Mesangial cell (primary cell): ENCODE measurements at places on chromosomes 13 and 19. TPM values are rescaled to one million over a fixed set of nuclear protein-coding genes. Genes with fewer than 3 reads are reported as not detected.

Gene PNMA8A
- 4.1 and 14.1 TPM in 2 replicates for total RNA-seq

Gene VSTM2B
- total RNA-seq: not detected in 2 replicates

Gene URAD
- total RNA-seq: not detected in 2 replicates

Gene OR7D2
- total RNA-seq: 0.51 TPM in 1 of 2 replicates, not detected in the other

Gene GIPC3
- total RNA-seq: 0.49 and 0.89 TPM in 2 replicates

Gene KIR2DL4
- not detected in 2 replicates for total RNA-seq

Gene FGF9
- total RNA-seq: 0.51 TPM in 1 of 2 replicates, not detected in the other

Gene SBK3
- total RNA-seq: 0.13 and 0.16 TPM in 2 replicates

Gene SERPINE3
- not detected in 2 replicates for total RNA-seq

Gene ZNF600
- 2.0 and 3.9 TPM in 2 replicates for total RNA-seq

Gene MIA
- not detected in 2 replicates for total RNA-seq

Gene RPS28
- 361 and 456 TPM in 2 replicates for total RNA-seq

Gene HIPK4
- total RNA-seq: 0.25 TPM in 1 of 2 replicates, not detected in the other

Gene OLFM2
- total RNA-seq: 0.65 and 1.5 TPM in 2 replicates

Gene ATP13A1
- 56.0 and 58.3 TPM in 2 replicates for total RNA-seq

Gene NLRP11
- not detected in 2 replicates for total RNA-seq

Gene ZNF726
- 1.0 and 11.6 TPM in 2 replicates for total RNA-seq

Gene SIAH3
- total RNA-seq: 0.16 and 0.38 TPM in 2 replicates

Gene MAMSTR
- 1.3 and 5.3 TPM in 2 replicates for total RNA-seq

Gene ZNF320
- total RNA-seq: 6.8 and 15.2 TPM in 2 replicates

Gene MADCAM1
- 0.13 and 0.16 TPM in 2 replicates for total RNA-seq

Gene SRRM5
- total RNA-seq: 0.16 and 0.25 TPM in 2 replicates

Gene WTIP
- 21.5 and 36.4 TPM in 2 replicates for total RNA-seq

Gene SIGLEC12
- total RNA-seq: not detected in 2 replicates

Gene LAIR1
- total RNA-seq: not detected in 2 replicates
